ENCODE measurements at places on chromosomes 2 and 18.

DNA sequence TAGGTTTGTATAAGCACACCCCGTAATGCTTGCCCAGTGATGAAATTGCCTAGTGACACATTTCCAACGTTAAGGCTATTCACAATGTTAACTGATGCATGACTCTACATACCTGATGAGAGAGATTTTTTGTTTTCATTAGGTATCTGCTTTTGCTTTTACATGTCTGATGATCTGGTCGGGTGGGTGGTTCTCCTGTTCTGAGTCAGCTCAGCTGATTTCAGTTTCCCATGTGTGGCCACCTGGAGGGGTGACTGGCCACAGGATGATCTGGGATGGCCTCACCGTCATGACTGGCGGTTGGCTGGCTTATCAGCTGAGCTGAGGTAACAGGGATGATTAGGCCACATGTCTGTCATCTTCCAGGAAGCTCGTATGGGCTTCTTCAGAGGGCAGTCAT lies 33.8 kb upstream of the ACYP2 start:
- no peak for DNase-seq

- no peak for DNase-seq
Measured at GRCh38 chr2:223306371-223306770, 254.4 kb downstream of the KCNE4 start.

DNA sequence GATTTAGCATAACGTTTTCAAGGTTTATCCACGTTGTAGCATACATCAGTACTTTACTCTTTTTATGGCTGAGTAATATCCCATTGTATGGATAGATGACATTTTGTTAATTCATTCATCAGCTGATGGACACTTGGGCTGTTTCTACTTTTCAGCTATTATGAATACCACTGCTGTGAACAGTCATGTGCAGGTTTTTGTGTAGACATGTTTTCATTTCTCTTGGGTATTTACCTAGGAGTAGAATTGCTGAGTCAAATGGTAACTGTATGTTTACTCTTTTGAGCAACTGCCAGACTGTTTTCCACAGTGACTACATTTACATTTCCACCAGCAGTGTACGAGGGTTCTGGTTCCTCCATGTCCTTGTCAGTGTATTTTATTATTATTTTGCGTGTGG lies 33.9 kb downstream of the COX7A2L start:
- DNase-seq = no peak

- DNase-seq = no peak
Measured at GRCh38 chr2:98477036-98477435, 32.4 kb downstream of the INPP4A start.

DNA sequence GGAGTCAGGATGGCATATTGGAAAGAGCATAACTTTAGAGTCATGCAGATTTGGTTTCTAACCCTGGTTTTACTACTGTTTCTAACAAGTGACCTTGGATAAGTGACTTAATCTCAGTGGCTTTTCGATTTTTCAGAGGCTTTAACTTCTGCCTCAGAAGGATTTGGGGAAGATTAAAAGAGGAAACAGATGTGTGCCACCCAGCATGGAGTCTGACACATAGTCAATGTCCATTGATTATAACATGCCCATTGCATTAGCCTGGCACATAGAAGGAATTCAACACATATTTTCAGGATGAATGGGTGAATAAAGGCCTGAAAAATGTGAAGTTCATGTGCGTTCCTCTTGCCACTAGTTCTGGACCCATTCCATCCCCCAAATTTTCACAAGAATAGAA lies 438.2 kb downstream of the EPHA4 start:
- no peak for DNase-seq

DNA sequence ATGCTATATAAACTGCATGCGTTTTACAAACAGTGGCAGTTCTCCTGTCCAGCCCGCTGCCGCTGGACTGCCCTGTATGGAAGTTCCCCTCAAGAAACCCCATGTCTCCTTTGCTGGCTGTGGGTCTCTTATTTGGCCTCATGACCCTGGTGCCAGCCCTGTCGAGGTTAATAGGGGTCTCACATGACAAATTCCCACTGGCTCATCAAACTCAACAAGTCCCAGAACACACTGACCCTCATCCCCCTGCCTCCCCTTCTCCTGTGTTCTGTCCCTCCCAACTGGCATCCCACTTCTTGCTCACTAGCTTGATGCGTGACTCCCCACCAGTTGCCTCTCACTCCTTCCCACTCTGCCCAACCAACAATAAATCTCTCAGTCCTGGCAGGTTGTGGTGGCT lies 137.6 kb upstream of the HS6ST1 start:
- no peak for DNase-seq

GRCh38 chr2:240998995-240999791 lies 775 bp downstream of the SNED1 start:
- peak; percentile 27 for DNase-seq

DNA sequence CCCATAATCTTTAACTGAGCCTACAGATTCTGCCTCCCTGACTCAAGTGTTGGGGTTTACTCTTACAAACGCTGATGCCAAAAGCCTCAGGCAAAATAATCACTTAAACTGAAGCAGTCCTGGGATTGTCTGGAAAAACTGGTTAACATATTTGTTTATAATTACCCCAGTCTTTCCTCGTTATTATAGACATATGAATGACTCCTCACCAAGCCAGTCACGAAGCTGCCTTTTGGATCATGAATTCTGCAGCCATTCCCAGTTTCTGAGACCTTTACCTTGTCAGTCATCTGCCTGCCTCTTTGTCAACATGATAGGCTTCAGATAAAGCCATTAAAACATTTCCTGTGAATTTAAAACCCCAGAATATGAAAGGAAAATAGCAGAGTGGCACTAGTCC lies 46.4 kb downstream of the MREG start:
- no peak for DNase-seq

DNA sequence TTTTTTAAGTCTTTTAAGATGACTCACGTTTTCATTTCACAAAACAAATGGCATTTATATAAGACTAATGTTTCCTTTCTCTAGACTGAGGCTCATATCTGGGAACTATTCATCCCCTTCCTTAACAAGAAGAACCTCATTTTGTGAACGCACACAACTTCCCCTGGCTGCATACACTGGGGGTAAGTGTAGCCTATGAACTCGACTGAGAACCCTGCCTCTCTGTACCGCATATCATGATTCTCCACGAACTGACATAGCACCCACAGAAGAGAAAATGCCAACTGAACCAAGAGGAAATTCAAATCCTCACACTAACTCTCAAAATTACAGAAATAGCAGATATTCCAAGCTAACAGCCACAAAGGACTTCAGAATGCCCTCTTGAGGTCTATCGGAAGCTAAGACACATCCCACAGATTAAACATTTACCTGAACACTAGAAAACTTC lies 236.7 kb downstream of the TCF4 start:
- no peak for DNase-seq

GRCh38 chr2:11077411-11077810 lies 77.9 kb upstream of the SLC66A3 start:
- no peak for DNase-seq

- DNase-seq = peak; percentile 20
Measured at GRCh38 chr2:228048838-228049490, 132.5 kb downstream of the SPHKAP start.

DNA sequence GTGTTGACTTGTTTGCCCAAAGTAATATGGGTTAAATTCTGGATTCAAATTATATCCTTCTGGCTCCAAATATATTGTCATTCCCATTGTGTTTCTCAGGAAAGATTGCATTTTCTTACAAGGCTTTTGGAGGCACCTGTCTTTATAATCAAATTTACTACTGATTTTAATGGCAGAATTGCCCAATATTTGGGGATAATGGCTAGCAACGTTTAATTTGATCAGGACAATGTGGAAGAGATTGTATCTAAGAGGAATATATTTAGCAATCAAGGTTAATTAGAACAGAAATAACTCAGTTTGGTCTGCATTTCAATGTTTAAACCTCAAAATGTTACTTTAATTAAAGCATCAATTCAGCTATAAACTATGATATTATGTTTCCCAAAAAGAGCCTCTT lies 41.7 kb upstream of the ZNF804A start:
- no peak for DNase-seq

DNA sequence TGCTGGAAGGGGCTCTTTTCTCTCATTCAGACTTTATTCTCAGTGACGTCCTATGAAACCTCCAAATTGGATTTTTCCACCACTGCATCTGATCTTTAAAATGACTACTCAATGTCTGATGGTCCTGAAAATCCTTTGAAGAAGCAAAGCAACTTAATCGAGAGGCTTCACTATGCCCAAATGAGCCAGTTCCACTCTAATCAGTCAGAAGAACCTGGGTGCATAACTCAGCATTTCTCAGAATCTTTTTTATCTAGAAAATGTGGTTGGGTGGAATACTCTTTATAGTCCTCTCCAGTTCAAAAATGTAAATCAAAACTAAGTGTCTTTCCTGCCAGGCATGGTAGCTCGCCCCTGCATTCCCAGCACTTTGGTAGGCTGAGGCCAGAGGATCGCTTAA lies 60.7 kb downstream of the PRELID3A start:
- no peak for DNase-seq

DNA sequence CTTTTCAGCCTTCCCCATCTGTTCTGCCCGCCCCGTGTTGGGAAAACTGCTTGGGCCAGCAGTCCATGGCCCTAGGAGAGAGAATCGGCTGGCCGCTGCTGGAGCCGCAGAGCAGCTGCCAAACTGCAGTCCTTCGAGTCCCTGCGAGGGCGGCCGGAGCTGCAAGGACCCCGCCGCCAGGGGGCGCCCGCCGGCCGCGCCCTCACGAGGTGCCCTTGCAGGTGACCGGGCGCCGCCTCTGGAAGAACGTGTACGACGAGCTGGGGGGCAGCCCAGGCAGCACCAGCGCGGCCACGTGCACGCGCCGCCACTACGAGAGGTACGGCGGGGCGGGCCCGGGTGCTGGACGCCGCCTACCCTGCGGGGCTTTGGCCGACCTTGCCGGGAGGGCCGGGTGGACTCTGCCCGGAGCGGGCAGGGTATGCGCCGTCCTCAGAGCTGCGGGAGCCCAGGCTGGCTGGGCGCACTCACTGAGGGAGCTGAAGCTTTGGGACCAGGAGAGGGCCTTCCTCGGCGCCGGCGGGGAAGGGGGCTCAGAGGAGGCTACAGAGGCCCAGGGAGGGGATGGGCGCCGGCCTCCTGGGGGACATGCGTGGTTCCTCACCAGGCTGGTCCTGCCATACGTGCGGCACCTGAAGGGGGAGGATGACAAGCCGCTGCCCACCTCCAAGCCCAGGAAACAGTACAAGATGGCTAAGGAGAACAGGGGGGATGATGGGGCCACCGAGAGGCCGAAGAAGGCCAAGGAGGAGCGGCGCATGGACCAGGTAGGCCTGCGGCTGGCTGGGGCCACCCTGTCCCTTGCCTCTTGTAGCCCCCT lies 13.6 kb downstream of the ARID5A start:
- DNase-seq = peak; percentile 74

GRCh38 chr2:9287400-9288045 lies 80.9 kb downstream of the ASAP2 start:
- no peak for DNase-seq

GRCh38 chr18:32612651-32613050 lies 142.0 kb upstream of the GAREM1 start:
- no peak for DNase-seq

- DNase-seq = no peak
Measured at GRCh38 chr18:9901377-9901776, 12.4 kb upstream of the VAPA start.

DNA sequence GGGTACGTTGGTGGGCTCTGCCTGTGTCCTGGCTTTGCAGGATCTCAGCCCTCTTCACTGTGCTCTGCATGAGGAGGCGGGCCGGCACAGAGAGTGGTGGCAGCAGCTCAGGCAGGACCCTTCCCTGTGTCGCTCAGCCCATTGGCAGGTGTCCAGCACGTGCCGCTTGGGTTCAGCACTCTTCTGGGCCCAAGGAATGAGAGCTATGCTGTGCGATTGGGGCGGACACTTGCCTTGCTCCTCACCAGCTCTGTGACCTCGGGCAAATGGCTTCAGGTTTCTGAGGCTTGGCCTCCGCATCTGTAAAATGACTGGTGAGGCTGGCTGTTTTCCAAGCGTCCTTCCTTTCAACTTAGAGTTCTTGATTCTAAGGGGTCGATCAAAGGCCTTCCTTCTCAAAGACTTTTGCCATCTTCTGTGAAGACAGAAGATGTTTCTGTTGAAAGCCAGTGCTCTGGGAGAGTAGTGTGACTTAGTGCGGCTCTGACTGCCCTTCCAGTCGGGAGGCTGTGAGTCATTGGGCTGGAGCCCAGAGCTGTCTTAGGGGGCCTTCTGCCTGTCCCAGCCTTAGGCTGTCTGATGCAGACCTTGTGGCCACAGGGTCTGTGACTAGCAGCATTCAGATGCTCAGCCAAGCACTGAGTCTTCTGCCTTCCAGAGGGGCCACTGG lies 35.6 kb downstream of the GLI2 start:
- peak; percentile 45 for DNase-seq

DNA sequence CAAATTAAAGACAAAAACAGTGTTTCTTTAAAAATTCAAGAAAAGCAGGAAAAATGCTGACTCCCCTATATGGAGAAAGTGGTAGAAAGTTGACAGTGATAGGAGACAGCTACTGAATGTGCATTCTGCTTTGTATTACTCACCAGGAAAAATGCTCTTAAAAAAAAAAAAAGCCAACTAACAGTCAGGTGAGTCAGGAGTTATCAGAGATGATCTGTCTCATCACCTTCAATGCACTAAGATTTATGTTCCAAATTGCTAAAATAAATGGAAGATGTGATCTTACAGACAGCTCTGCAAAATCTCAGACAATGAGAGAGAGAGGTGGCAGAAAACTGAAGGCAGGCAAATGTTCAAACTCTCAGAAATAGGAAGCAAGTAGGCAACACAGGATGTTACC lies 47.6 kb upstream of the ZNF521 start:
- DNase-seq = no peak

DNA sequence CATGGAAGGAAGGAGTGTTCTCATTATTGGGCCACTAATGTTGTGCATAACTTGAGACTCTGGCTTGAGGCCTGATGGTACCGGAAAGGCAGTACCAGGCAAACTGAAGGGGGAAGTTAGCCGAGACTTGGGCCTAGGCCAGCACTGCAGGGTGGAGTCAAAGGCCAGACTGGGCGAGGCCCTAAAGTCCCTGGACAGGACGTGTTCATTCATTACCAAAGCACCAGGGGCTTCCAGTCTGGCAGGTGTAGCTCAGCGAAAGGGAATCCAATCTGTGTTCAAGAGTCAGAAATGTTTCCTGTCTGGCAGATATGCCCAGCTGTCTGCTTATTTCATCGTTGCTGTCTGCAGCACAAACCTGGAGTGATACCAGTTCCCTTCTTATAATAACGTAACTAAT lies 4.7 kb upstream of the ITSN2 start:
- peak; percentile 90 for DNase-seq

- no peak for DNase-seq
Measured at GRCh38 chr2:209671020-209671680, 100.5 kb upstream of the UNC80 start.

GRCh38 chr2:217610401-217610814 lies 392.4 kb downstream of the TNS1 start:
- DNase-seq = no peak

GRCh38 chr2:74828543-74828942 lies 5.4 kb upstream of the HK2 start:
- no peak for DNase-seq

DNA sequence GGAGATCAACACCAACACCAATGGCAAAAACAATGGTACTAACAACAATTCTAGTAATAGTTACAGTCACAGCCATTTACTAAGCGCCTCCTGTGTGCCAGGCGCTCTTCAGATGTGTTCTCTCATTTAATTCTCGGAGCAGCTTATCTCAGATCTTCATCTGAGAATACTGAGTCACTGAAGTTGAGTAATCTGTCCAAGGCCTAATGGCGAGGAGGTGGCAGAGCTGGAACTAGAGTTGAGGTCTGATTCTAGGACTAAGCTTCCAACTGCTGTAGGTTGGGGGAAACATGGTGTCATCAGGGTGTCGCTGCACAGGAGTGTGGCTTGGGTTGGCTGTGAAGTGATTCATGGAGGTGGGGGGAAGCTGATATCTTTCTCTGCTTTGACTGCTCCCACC lies 156.1 kb downstream of the DYSF start:
- DNase-seq = peak; percentile 1

Measured in colonic mucosa (tissue), 4 donors.